ENCODE measurements at places on chromosomes 7 and 10. TPM values are rescaled to one million over a fixed set of nuclear protein-coding genes. Genes with fewer than 3 reads are reported as not detected.

MYOF gene
- polyA plus RNA-seq = 254 TPM

EPO gene
- not detected for polyA plus RNA-seq

HMX3 gene
- polyA plus RNA-seq = not detected

- no peak for DNase-seq
Observed at GRCh38 chr10:60980997-60981396, 37.0 kb upstream of the RHOBTB1 start.

DNA sequence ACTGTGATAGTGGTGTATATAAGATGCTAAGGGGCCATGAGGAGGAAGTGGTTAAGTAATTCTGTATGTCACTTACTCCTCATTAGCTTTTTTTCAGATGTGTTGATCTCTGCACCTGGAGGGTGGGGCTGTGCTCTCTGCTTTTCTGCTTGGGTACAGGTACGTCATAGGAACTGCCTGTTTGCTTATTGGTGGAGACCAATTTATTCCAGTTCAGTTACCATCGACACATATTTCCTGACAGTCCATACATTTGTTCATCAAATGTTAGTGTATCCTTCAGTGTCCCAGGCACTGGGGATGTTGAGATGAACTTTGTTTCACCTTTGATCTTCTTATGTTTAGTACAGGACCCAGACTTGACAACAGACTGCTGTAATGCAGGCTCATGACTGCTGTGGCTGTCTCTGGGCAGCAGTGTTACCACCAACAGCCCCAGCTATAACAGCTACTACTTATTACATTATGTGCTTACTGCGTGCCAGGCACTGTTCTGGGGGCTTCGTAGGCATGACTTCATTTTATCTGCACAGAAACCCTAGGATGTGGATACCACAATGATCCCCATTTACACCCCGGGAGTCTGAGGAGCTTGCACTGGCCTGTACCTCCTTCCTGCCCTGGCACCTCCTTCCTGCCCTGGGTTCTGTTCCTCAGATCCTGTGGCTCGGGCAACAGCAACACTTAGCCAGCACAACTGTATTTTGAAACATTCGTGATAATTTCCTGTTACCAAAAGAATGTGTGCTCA is 87.4 kb downstream of the BUB3 start:
- DNase-seq = no peak

DNA sequence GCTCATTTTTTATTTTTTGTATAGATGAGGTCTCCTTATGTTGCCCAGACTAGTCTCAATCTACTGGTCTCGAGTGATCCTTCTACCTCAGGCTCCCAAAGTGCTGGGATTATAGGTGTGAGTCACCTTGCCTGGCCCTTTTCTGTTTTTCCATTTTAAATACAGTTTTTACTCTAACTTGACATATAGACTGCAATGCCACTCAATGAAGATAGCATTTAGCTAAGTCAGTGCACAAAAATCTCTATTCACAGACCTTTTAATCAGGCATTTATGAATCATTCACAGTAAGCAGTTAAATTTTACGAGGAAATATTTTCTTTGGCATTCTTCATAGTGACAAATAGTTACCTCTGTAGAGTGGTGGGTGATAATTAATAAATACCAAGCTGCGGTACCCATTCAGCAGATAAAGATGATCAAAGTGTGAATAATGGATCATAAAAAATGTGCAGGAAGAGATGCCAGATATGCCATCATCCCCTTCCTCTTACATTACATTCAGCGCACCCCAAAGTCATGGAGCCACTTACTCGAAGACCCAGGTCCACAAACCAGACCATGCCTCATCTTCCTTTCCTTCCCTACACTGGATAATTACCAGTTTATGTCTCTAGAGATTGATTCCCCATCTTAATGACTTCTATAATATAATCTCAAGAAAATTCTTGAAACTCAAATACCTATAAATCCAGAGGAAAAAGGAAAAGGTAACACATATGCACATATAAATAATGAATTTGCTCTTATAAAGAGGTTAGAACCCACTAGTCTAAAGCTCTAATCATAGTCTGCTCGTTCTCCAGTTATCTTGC is 56.0 kb downstream of the UBE2H start:
- DNase-seq = no peak

DNA sequence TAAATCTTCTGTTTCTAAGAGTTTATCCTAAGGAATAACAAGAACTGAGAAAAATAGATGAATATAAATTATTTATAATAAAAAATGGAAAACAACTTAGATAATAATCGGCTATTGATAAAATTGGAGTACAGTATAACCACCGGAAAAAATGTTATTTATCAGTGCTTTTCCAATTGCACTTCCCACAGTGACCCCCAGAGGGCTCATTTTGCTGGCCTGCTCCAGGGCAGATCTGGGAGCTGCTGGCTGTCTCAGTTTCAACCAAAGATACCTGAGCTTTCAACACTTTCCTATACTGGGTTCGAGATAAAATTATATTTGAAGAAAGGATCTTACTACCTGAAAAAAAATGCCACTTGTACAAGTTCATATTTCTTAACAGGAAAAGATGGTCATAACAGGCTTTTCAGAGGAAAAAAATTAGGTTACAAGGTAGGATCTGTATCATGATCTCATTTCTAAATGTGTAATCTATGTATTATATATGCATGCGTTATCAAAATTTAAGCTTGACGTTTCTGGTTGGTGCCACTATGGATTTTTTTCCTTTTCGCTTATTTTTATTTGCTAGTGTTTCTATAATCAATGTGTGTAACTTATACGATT is 165.7 kb downstream of the NPSR1 start:
- peak; percentile 8 for DNase-seq

GRCh38 chr7:154484406-154484805 is 432.2 kb downstream of the DPP6 start:
- no peak for DNase-seq

GRCh38 chr7:15113752-15114151 is 211.2 kb upstream of the DGKB start:
- no peak for DNase-seq

DNA sequence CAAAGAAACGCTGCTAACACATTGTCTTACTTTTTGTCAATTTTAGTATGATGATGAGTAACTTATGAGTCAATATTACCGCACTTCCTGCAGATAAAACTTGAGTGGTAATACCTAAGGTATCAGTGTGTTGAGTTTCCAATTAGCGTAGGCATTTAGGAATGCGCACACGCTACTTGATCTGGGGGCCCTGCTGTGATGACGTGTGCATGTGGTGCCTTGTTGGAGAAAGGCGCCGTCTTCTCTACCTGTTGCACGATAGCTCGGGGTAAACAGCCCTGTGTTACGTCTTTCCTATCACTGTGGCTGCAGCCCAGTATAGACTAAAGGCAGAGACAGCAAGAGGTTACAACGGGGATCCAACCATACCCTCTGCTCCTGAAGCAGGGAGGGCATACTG is 476.8 kb upstream of the ADARB2 start:
- DNase-seq = no peak

DNA sequence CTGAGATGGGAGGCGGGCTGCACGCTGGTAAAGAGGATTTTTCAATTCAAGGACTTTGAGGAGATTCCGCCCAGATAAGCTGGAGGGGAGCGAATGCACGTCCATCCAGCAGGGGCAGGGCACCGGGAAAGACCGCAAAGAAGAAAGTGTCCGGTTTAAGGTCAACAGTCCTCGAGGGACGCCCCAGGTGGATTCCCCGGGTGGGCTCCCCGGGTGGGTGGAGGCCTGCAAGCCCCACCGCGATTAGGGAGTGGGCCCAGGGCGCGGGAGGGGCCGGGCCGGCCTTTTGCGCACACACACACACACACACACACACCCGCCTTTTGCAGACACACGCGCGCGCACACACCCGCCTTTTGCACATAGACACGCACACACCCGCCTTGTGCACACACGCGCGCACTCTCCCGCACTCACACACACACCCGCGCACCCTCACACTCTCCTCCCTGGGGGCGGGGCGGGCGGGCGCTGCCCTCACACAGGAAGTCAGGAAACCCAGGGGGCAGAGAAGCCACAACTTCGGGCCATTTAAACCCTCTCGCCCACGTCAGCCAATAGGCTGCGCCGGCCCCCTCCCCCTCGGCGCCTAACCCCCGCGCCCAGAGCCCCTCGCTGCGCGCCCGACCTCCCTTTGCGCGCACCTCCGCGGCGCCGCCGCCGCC is 615 bp downstream of the ARHGAP12 start:
- no peak for DNase-seq

GRCh38 chr10:116868722-116869121 is 19.4 kb downstream of the ENO4 start:
- DNase-seq = no peak

GRCh38 chr7:53431901-53432300 is 396.5 kb downstream of the POM121L12 start:
- no peak for DNase-seq

DNA sequence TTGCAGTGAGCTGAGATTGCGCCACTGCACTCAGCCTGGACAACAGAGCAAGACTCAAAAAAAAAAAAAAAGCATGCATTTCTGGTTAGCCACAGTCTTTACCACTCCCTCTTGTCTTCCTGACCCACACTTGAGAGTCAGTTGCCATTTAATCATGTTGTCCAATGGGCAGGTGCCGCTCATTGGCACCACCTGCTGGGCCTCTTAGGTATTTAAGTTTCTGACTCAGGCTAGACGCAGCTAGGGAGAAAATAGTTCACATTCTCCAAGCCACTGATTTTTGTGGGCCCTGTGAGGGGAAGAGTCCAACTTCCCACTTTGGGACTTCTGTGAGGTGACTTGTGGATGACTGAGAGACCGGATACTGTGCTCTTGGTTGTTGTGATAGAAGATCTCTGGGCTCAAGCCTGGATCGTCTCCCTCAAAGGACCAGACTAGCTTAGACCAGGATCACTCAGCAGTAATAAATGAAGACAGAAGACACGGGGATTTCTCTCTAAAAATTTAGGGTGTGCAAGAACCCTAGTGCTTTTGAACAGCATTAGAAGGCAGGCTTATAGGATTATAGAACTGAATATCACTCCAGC is 26.8 kb upstream of the SORCS3 start:
- DNase-seq = no peak

DNA sequence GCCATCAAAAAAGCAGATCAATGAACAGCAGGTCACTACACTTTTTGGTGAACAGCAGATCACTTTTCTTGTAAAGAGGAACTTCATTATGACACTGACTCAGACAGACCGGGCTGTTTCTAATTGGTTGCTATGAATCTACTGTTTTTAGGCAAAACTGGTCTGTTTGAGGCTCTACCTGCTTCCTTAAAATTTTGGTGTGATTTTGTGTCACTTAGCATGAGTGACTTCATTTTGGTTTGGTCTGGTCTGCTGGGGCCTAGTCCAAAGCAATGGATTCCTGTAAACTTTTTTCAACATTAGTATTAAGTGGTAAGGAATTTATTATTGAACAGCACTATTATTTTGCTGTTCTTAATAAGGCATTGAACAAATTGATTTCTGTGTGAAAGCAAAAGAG is 41.8 kb upstream of the C10orf71 start:
- no peak for DNase-seq
